ENCODE measurements at places on chromosomes 2 and 18. TPM values are rescaled to one million over a fixed set of nuclear protein-coding genes. Genes with fewer than 3 reads are reported as not detected.

GRCh38 chr18:62957885-62958472 is 242.6 kb downstream of the PHLPP1 start:
- no peaks in the 10 kb centered on the region for H3K4me1 ChIP-seq
- no peak for DNase-seq
- H3K27me3 ChIP-seq, result no peaks in the 10 kb centered on the region
- H3K27ac ChIP-seq, result no peak overlapping the region
- no peak overlapping the region for H3K4me3 ChIP-seq

- no peaks in the 10 kb centered on the region for H3K36me3 ChIP-seq
- H3K4me1 ChIP-seq, result peaks cover 21% of the 10 kb centered on the region
- H3K27me3 ChIP-seq, result no peaks in the 10 kb centered on the region
- peak overlapping the region; percentile 64 for H3K27ac ChIP-seq
These were observed 5.0 kb downstream of the ACTR2 start for GRCh38 chr2:65232636-65233035.

OLA1 gene
- total RNA-seq, result 85.1 TPM

GALNT13 gene
- total RNA-seq, result 0.11 TPM

GRCh38 chr2:71069376-71069775 is 928 bp downstream of the NAGK start:
- H3K36me3 ChIP-seq, result peaks cover 7% of the 10 kb centered on the region
- no peaks in the 10 kb centered on the region for H3K27me3 ChIP-seq
- peak overlapping the region; percentile 97 for H3K27ac ChIP-seq

DNA sequence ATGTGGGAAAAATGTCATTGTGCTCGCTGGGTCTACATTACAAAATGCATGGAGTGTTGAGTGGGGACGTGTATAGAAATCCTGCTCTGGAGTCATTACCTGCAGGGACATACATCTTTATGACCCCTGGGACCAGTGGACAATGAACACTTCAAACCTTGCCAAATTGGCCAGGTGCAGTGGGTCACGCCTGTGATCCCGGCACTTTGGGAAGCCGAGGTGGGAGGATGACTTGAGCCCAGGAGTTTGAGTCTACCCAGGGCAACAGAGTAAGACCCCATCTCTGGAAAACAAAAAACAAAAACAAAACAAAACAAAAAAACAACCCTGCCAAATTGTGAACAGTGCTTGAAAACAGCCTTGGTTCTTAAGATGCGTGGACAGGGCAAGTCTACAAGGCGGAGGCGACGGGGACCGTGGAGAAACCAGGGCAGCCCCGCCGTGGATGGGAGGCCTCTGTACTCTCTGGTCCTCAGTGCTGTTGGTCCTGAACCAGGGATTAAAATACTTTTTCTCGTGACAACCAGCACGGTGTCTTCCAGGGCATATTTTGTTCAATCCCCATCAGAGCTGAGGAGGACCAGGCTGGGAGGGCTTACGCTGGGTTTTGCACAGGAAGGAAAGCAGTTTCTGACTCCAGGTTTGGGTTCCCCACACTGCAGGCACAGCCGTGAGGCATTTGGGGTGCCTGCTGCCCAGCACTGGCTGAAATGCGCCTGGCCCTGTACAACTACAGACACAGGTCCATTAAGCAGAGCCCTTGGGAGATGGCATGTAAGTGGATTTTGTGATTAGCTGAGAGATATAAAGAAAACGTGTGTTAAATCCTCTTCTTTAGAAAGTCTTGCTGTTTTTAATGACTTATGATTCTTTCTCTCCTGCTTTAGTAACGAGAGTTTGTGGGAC is 13.7 kb downstream of the COLEC11 start:
- H3K4me3 ChIP-seq, result no peak overlapping the region
- no peak overlapping the region for H3K27ac ChIP-seq
- DNase-seq, result no peak
- H3K4me1 ChIP-seq, result no peaks in the 10 kb centered on the region
- H3K27me3 ChIP-seq, result no peaks in the 10 kb centered on the region

INHA gene
- total RNA-seq, result not detected

GPR45 gene
- total RNA-seq, result not detected

GRCh38 chr2:121329786-121330185 is 44.8 kb upstream of the TFCP2L1 start:
- H3K4me3 ChIP-seq, result no peak overlapping the region
- H3K4me1 ChIP-seq, result no peaks in the 10 kb centered on the region
- no peaks in the 10 kb centered on the region for H3K36me3 ChIP-seq
- DNase-seq, result no peak
- no peaks in the 10 kb centered on the region for H3K27me3 ChIP-seq
- no peak overlapping the region for H3K27ac ChIP-seq

NOSTRIN gene
- total RNA-seq, result 1.3 TPM

DNA sequence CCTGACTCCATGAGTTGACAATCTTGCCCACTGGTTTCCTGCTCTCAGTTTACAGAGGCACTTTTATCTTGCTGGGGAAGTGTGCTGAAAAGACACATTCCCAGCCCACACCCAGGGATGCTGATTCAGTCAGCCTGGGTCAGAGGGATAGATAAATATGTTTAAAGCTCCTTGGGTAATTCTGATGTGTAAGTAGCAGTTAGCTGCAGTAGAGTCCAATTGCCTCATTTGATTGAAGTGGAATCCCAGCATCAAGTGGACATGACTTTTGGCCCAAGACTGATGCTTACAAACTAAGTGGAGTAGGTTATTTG is 29.4 kb downstream of the PSD4 start:
- no peak overlapping the region for H3K4me3 ChIP-seq
- no peak overlapping the region for H3K27ac ChIP-seq
- no peaks in the 10 kb centered on the region for H3K27me3 ChIP-seq
- peaks cover 4% of the 10 kb centered on the region for H3K36me3 ChIP-seq

DNA sequence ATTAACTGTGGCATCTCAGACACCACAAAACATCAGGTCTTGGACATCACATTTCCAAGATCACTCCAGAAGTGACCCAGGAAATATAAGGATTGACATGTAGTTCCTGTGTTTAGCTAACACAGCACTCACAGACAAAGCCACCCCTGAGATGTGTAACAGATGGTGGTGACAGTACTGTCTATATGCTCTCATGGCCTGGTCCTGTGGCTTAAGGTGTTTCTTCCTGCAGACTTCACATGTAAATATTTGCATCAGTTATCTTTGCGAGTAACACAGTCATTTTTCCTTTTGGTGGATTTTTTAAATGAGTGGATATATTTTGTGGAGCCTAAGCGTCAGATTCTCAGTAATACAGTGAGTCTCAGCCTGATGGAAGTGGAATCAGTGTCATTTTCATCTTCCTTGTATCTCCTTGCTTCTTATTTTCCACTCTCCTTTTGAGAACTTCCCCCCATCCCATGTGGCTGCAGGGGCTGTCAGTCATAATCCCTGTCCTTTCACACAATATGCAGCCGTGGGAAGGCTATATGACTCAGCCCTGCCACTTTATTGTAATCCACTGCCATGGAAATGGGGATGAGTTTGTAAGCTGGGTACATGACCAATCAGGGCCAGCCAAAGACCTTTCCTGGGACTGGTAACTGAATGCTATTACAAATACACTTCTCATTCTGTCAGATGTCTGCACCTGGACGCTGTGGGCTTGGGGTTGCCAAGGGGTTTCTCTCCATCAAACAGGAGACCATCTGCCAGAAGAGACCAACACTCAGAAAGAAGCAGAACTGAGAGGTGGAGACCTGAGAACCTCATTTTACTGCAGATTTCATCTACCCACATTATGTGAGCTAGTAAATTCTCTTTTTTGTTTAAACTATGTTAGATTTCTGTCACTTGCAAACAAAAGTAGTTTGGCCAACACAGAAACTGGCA is 74.3 kb downstream of the ICOS start:
- no peak overlapping the region for H3K4me3 ChIP-seq
- DNase-seq, result no peak
- peaks cover 26% of the 10 kb centered on the region for H3K4me1 ChIP-seq
- H3K36me3 ChIP-seq, result no peaks in the 10 kb centered on the region
- no peaks in the 10 kb centered on the region for H3K27me3 ChIP-seq
- no peak overlapping the region for H3K27ac ChIP-seq

SLC30A3 gene
- not detected for total RNA-seq

GRCh38 chr18:77121523-77121922 is 11.1 kb downstream of the MBP start:
- no peak overlapping the region for H3K27ac ChIP-seq
- no peaks in the 10 kb centered on the region for H3K4me1 ChIP-seq

GRCh38 chr2:232549655-232550353 is 553 bp downstream of the TIGD1 start:
- peak overlapping the region; percentile 99 for H3K27ac ChIP-seq
- H3K4me3 ChIP-seq, result peak overlapping the region; percentile 92

GRCh38 chr18:9719421-9719981 is 11.4 kb downstream of the RAB31 start:
- peak overlapping the region; percentile 22 for H3K27ac ChIP-seq
- H3K36me3 ChIP-seq, result peaks cover 5% of the 10 kb centered on the region

GRCh38 chr2:123720760-123721159 is 304.3 kb upstream of the CNTNAP5 start:
- H3K27me3 ChIP-seq, result no peaks in the 10 kb centered on the region
- H3K4me3 ChIP-seq, result no peak overlapping the region
- H3K27ac ChIP-seq, result no peak overlapping the region
- no peak for DNase-seq

DNA sequence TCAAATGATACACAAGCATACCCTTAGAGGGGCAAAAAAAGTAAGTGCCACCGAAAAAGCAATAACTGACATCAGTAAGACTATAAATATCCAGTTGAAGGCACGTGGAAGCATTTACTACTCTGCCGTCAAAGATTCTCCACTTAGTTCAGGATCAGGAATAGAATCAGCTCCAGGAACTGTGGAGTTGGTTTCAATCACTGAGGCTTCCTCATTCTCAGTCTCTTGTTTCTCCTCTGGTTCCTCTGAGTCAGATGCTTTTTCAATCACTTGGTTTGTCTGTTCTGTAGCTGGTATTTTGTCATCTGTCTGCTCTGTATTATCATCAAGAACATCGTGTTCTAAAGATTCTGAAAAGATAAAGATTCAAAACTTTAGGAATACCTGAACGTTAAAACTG is 72.2 kb downstream of the LNPK start:
- no peaks in the 10 kb centered on the region for H3K27me3 ChIP-seq
- H3K36me3 ChIP-seq, result peaks cover 21% of the 10 kb centered on the region
- no peaks in the 10 kb centered on the region for H3K4me1 ChIP-seq
- no peak overlapping the region for H3K27ac ChIP-seq
- no peak for DNase-seq
- no peak overlapping the region for H3K4me3 ChIP-seq

- no peak overlapping the region for H3K27ac ChIP-seq
- H3K36me3 ChIP-seq, result no peaks in the 10 kb centered on the region
- no peaks in the 10 kb centered on the region for H3K27me3 ChIP-seq
- no peaks in the 10 kb centered on the region for H3K4me1 ChIP-seq
These were observed 32.2 kb downstream of the IKZF2 start for GRCh38 chr2:213119061-213119809.

DNA sequence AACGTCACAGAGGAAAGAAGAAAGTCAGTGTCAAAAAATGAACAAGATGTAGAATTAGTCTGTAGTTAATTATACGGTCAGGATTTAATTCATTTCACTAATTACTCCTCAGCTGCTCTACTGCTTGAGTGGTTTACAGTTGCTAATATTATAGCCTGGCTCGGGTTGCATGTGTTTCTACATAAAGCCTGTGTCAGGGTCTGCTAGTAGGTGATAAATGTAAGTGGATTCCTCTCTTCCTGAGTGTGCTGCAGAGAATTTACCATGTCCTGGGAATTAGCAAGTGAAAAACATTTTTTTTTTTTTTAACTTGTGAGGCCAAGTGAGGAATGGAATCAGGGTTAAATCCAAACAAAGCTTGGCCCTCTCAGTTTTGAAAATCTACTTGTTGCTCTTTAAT is 622.6 kb downstream of the EPHA4 start:
- no peak overlapping the region for H3K4me3 ChIP-seq
- no peak for DNase-seq
- H3K27ac ChIP-seq, result no peak overlapping the region
- H3K36me3 ChIP-seq, result no peaks in the 10 kb centered on the region
- H3K4me1 ChIP-seq, result no peaks in the 10 kb centered on the region

SERPINE2 gene
- total RNA-seq, result 18.3 TPM
